ENCODE measurements at places on chromosomes 16 and 17. TPM values are rescaled to one million over a fixed set of nuclear protein-coding genes. Genes with fewer than 3 reads are reported as not detected.

Gene CNTROB
- polyA plus RNA-seq = 16.3 TPM

Gene C16orf54
- polyA plus RNA-seq = 2.0 TPM

- no peak for DNase-seq
Observed at GRCh38 chr16:80946481-80946880, 60.2 kb downstream of the CMC2 start.

DNA sequence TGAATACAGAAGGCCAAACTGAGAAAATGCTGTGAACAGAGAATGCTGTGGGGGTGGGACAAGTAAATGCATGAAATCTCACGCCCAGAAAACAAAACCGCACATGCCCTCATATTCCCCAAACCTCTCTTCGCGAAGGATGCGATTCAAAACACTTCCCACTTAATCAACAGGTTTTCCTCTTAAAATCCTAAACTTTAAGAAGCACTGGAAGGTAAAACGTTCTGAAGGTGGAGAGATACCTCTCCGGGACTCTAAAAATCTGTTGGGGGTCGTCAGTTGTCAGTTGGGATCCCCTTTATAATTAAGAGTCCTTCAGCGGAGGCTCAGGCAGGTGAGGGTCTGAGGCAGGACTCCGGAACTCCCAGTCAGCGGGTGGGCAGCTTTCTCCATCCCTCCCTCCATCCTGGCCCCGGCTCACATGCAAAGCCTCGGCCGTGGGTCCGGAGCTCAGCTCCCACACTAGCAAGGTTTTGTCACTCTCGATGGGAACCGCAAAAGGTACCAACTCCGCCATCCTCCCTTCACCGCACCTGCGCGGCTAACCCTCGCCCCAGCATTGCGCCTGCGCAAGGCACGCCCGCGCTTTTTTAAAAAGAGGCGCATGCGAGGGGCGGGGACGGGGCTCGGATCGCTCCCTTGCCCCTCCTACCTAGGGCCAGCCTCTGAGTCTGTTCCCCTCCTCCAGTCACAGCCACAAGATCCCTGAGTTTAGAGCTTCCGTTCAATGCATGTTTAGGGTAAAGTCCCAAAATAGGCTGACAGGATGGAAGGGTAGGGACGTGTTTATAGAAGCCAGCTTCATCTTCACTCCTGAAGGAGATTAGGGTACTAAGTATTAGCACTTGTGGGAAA lies at the start of gene RDM1:
Gene RDM1, minus strand, starts transcription at position 563 of the 855 bp plus-strand sequence. Its CDS starts 46 bp downstream, at position 517.
- DNase-seq = peak; percentile 96

DNA sequence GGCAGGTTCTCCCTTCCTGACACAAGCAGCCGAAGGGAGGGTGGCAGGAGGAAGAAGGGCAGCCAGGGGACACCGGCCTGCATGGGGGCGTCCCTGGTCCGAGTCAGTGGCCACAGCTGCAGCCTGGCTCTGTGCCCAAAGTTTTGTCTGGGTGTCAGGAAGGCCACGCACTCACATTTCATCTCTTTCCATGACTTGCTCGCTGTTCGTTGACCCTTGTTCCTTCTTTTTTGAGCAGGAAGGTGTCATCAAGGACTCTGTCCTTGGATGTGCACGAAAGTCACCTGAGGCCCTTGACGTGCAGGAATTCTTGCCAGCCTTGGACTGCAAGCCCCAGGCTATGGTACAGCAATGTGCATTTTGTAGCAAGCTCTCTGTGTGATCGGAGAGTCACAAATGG lies 93.3 kb downstream of the TNFRSF13B start:
- DNase-seq = no peak

DNA sequence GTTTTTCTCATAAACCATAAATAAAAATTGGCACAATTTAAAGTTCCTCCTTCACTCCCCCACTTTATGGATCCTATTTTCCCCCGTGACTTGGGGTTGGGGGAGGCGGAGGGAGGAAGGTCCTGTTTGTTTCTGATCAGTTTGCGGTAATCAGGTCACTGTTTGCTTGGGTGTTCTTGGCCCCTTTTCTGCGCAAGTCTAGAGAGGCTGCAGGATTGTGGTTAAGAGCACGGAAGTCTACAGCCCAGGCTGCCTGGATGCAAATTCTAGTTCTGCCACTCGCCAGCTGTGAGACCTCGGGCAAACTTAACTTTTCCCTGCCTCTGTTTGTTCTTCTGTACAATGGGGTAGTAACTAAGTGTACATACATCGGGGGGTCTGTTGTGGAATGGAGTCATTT lies 12.1 kb downstream of the ATP2C2 start:
- DNase-seq = no peak

- no peak for DNase-seq
Observed at GRCh38 chr16:66473051-66473571, 46.0 kb downstream of the BEAN1 start.

- DNase-seq = peak; percentile 26
Observed at GRCh38 chr16:82660075-82660645, 33.4 kb downstream of the CDH13 start.

DNA sequence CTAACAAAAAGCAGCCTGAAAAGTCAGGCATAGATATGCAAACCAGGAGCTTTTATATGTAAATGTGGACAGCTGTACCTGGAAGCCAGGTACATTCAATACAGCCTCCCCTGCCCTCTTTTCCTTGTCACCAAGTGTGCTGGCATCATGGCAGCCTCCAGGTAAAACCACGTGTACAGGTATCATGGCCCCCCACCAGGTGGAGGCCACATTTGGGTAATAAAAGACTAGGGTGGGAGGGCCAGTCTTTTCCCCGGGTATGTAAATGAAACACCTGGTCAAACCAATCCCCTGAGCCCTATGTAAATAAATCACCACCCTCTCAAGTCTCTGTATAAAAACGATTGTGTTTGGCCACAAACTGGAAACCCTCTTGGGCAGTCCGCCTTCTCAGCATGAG lies 226.4 kb upstream of the GOT2 start:
- DNase-seq = peak; percentile 60

- DNase-seq = no peak
Observed at GRCh38 chr17:29250666-29251065, 4.0 kb downstream of the CRYBA1 start.
